ENCODE measurements at places on chromosomes 12 and 14.
A peak's percentile ranks its signal among the peaks of the same experiment; 100 is the strongest.

- DNase-seq = no peak
Observed at GRCh38 chr12:64825143-64826021, 935 bp downstream of the TBC1D30 start.

GRCh38 chr12:62163368-62163767 is 96.8 kb upstream of the USP15 start:
- DNase-seq = no peak

GRCh38 chr14:102019006-102019540 is 54.7 kb downstream of the DYNC1H1 start:
- no peak for DNase-seq

GRCh38 chr14:55062517-55063351 is 11.3 kb downstream of the MAPK1IP1L start:
- DNase-seq = no peak

DNA sequence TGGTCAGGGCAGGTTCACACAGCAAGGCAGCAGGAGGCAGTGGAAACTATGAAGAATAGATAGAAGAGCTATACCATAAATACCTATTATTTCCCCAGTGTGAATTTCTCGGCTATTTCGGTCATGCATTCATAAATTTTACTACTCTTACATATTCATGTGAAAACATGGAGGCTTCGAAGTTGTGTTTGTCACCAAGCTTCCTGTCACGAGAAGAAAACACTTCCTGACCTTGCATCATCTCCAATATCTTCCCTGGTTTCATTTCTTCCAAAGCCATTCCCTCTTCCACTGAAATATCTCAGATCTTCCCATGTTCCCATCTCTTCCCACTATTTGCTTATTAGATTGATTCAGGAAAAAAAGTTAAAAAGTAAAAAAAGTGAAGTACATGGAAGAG is 80.4 kb downstream of the CPNE8 start:
- DNase-seq = no peak

DNA sequence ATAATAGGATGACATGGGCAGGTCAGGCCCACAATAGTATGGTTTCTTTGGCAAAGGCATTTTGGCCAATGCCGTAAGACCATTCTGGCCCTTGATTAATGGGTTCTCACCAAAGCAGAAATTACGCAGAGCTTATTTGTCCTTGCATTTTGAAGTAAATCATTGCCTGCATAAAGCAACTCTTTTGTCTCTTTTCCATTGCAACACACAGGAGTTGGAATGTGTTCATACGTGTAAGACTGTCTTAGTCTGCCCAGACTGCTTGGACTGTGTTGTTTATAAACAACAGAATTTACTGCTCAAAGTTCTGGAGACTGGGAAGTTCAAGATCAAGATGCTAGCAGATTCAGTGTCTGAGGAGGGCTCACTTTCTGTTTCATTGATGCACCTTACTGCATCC is 102.8 kb upstream of the NPAS3 start:
- DNase-seq = no peak

- peak; percentile 43 for DNase-seq
Observed at GRCh38 chr12:76084863-76085519, 506 bp upstream of the NAP1L1 start.

DNA sequence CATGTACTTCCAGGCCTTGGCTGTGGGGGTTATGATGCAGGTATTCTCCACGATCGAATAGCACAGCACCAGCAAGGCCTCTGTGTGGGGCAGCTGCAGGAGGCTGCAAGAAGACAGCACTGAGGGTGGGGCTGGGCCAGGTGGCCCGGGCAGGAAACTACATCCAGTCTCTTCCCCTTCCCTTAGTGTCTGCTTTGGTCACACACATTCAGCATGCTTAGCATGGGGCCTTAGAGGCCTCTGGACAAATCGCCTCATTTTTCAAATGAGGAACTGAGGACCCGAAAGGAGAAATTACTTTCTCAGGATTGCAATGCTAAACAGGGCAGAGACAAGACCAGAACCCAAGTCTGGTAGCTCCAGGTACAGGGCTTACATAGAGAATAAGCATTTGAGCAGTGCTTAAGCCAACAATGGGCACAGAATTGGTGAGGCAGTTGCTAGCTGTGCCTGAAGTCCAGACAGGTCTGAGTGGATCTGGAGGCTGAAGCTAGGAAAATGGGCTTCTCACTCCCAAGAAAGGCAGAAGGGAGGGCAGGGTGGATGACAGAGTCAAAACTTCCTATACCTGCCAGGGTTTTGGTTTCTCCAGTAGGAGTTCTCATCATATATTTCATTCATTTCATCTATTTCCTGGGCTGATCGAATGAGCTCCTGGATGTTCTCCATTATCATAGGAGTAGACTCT is 3.5 kb downstream of the ACRBP start:
- DNase-seq = no peak

- no peak for DNase-seq
Observed at GRCh38 chr12:24960222-24960855, 11.4 kb upstream of the BCAT1 start.

DNA sequence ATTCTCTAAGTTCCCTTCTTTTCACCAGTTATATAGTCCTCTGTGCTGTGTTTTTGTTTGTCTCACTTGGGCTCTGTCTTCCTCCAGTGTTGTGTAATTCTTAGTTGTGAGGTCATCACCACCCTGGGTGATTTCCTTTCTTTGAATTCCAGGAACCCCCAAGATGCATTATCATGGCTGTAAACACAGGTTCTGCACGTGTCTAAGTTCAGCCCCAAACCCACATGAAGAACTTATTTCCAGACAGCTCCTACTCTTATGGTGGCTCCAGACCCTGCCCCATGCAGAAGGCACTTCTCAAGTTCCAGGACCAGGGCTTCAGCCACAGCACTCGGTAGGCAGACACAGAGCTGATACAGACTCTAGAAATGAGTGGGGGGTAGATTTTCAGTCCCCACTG is 560.5 kb downstream of the BCL11B start:
- no peak for DNase-seq

- no peak for DNase-seq
Observed at GRCh38 chr12:16012117-16012516, 101.0 kb downstream of the DERA start.

DNA sequence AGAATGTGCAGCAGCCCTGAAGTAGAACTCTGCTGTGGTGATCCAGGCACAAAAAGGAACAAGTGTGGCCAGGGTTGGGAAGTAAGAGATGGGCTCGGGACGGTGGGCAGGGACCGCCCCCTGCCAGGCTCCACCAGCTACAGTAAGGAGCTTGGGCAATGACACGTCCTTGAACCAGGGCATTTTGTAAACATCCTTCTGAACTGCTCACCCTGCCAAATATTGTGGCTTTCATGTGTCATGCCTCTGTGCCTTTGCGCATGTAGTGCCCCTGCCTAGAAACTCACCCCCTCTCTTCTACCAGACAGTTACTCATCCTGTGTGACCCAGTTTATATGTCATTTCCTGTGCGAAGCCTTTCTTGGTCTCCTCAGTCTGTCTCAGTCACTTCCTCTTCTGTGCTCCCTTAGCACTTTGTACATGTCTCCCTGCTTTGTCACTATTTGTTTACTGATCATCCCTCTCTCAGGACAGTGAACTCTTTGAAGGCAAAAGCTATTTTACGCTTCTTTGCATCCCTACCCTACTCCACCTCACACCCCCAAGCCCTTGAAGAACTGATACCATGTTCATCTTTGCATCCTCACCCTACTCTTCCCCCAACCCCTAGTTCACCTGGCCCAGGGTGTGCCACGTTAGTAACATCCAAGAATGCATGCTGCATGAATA is 108.9 kb upstream of the PLEKHG7 start:
- peak; percentile 61 for DNase-seq

GRCh38 chr12:15979096-15980092 is 68.3 kb downstream of the DERA start:
- no peak for DNase-seq

DNA sequence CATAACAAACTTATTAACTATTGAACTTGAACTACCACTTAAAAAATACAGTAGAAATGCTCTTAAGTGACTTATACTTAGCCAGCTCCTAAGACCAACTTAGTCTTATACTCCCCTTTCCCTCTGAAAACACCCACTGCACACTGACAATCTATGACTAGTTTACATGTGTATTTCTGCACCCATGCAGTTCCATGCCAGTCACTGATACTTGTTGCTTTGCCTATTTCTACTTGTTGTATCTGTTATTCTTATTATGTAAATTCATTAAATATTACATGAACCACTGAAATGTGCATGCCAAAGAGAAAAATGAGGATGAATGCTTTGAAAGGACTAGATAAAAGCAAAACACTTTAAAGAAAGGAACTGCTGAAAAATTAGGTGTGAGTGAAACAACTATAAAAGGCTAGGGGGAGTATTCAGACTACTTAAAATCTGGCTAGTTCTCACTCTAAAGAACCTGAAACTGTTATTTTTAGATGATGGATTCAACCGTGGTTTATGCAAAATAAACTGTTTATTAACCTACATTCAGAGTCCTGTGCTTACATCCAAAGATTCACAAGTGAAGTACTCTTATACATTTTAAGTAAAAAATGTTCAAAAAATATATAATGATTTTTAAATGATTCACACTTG is 74.7 kb downstream of the RPS6KA5 start:
- DNase-seq = no peak

DNA sequence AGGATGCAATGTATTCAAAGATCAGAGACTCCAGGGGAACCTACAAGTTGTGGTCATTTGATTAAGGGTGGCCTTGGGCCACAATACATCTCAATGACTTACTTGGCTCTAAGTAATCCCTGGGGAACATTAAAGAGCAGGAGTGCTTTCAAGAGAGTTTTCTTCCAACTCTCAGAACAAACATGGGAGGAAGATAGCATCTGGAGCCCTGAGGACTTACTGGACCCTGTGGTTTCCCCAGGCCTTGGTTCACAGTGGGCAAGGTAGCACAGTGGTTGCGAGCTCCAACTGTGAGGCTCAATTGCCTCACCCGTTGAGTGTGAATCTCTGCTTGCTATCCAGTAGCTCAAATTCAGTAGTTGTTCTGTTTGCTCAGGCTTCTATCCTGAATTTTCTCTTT is 32.4 kb downstream of the STXBP6 start:
- no peak for DNase-seq

- DNase-seq = no peak
Observed at GRCh38 chr14:58177125-58177524, 22.8 kb upstream of the ACTR10 start.

- no peak for DNase-seq
Observed at GRCh38 chr14:32017587-32017986, 59.5 kb upstream of the ARHGAP5 start.

DNA sequence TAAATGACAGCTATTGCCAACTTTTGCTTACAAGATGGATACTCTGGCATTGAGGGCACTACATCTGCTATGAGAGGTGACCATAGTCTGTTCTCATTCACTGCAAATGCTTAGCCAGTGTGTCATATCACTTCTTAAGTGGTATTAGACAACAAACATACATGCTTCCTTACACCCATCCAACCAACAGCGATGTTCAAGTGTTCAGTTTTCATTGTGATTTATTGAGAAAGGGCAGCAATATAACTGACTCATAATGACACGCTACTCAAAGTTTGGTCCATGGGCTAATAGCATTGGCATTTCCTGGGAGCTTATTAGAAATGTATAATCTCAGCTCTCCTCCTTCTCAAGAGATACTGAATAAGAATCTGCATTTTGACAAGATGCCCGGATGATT is 181.7 kb downstream of the NPAS3 start:
- DNase-seq = no peak

DNA sequence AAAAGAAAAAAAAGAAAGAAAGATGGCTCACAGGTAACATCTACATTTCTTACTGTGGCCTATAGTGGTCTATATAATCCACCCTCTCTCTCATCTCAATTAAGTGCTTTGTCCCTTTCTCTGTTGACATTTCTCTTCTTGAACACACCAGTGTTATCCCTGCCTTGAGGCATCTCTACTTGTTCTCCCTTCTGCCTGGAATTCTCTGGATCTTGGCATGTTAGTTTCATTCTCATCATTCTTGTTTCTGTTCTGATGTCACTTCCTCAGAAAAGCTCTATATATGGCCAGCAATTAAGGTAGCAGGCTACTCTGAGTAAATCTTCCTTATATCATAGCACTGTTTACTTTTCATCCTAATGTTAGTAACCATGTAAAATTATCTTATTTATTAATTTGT is 155.7 kb upstream of the PDZRN4 start:
- no peak for DNase-seq

GRCh38 chr12:109581856-109582255 is 8.3 kb downstream of the MVK start:
- DNase-seq = no peak

- DNase-seq = no peak
Observed at GRCh38 chr14:102469261-102469660, 40.3 kb downstream of the ANKRD9 start.

DNA sequence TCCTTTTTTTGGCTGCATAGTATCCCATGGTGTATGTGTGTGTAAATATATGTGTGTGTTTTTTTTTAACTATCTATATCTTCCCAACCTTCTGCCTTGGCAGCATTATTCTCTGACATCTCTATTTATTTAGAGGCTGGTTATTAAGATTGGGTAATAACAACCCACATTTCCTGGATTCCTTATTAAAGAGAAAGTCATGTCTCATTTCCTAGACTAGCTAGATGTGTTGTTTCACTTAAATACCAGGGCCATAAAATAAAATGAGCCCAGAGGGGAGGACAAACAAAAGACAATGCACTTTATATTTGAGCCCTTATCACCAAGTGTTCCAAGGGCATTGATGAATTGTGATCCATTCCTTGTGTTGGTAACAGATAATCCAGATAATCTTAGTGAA is 169.1 kb downstream of the SLC5A8 start:
- no peak for DNase-seq

DNA sequence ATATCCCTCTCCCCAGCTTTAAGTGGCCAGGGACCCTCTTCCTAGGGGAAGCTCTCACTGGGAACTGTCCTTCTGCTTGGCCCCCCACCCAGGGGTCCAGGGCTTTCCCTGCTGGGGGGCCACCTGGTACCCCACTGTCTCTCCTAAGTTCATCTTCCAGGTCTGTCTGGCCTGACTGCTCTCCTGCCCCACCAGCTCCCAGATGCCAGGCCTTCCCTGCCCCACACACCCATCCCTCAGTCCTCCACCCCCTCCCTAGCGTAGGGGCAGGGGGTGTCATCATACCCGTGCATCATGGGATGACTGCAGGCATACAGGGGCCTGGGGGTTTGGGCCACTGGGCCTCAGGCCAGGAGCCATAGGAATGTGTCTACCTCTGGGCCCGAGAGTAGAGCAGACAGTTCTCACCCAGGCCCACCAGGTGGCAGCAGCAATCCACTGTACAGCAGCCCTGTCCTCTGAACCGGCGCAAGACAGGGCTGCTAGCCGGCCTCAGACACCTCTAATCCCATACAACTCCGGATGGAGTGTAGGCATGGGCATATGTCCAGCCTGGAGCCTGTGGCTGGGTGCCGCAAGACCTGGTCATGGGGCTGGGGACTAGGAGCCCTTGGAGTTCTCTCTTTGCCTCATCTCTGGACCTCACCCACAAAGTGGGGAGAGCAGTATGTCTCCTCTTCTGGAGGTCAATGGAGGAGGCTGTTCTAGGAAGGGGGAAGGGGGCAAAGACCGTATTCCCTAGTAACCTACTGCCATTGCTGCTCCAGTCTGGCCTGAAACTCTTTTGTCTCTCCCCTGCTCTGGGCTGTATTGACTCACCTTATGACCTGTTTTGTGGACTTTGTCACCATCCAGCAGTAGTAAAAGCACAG is 10.0 kb upstream of the SMARCD1 start:
- DNase-seq = peak; percentile 65

- DNase-seq = no peak
Observed at GRCh38 chr14:100059438-100059781, 5.8 kb upstream of the EVL start.

All from stimulated activated CD8-positive, alpha-beta memory T cell treated with anti-CD3 and anti-CD28 coated beads, Interleukin-2, amount 100 ng/mL, for 1 hour (primary cell).